Germinal center (tissue), 1 donor: ENCODE measurements at places on chromosomes 2 and 18.

- DNase-seq = no peak
Measured at GRCh38 chr2:99611786-99612185, 122.0 kb upstream of the REV1 start.

DNA sequence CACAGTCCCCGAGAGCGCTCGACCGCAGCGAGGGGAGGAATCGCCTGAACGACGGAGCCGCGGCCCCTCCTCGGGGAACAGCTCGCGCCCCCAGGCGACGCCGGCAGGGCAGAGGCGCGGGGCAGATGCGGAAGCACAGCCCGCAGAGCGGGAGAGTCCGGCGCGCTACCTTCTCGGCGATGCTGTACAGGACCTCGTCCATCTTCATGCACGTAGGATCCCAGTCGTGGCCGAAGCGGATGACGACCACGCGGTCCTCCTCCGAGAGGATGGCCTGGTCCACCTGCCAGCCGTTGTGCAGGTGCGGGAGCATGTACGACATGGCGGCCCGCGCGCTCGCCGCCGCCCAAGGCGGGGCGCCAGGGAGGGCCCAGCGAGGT, 302 bp downstream of the TXNL4A start:
- DNase-seq = peak; percentile 84

- DNase-seq = no peak
Measured at GRCh38 chr2:218644721-218645120, 14.7 kb downstream of the ZNF142 start.

GRCh38 chr2:45754131-45755010, 102.9 kb downstream of the PRKCE start:
- no peak for DNase-seq

DNA sequence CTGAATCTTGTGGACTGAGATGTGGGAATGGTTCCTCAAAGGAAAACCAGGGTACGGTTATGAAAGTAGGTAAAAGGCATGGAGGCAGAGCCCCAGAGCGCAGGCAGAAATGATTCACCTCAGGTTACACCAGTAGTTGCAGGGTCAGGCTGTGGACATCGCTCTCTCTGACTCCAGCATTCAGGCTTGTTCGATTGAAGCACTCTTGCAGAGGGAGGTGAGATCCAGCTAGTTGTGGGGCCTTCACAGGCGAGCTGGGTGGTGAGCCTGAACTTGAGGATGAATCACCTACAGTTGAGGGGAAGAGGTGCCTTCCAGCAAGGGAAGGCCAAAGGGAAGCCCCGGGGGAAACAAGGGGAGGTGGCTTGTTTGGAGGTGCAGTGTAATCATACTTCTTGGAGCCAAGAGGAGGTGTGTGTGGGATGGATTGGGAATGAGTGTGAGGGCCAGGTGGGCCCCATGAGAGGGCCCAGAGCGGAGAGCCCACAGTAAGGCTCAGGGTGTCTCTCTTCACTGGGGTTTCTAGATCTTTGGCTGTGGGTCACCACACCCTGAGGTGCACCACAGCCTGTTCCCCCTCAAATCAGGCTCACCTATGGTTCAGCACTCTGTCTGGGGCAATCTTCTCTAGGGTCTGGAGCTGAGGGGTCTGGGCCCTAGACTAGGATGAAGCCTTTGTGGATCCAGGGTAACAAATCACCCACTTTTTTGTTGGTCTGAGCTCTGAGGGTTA, 48.5 kb upstream of the MCFD2 start:
- DNase-seq = no peak

GRCh38 chr18:24214913-24215312, 76.1 kb downstream of the CABYR start:
- DNase-seq = no peak

- no peak for DNase-seq
Measured at GRCh38 chr2:225600444-225600843, 200.9 kb downstream of the NYAP2 start.

DNA sequence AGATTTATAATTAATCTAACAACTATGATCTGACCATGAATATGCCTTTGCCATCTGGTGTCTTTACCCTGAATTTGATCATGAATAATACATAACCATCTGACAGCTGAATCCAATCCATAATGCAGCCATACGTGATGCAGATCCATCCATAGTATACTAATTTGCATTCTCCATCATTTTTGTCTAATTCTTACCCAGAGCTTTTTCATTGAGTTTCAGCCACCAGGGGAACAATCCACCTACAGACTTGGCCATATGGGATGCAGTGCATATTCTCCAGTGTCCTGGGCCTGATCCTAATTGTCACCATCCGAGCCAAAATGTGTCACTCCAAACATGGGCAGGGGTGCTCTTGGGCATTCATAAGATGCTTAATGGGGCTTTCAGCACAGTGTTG, 227.2 kb upstream of the CRIM1 start:
- no peak for DNase-seq

DNA sequence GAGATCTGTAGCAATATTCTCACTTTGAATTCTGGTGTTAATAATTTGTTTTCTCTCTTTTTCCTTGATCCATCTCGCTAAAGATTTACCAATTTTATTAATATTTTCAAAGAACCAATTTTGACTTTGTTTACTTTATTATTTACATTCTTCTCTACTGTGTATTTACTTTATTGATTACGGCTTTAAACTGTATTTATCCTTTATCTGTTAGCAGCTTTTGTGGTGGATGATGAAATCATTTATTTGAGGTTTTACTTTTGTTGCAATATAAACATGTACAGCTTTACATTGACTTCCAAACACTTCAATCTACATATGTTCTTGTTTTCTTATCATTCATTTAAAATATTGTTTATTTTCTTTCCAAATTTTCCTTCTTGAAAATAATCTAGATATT, 719.9 kb downstream of the ADCYAP1 start:
- no peak for DNase-seq

- no peak for DNase-seq
Measured at GRCh38 chr2:84999553-84999955, 28.6 kb downstream of the KCMF1 start.

GRCh38 chr2:10370390-10370789, 67.7 kb downstream of the HPCAL1 start:
- no peak for DNase-seq

DNA sequence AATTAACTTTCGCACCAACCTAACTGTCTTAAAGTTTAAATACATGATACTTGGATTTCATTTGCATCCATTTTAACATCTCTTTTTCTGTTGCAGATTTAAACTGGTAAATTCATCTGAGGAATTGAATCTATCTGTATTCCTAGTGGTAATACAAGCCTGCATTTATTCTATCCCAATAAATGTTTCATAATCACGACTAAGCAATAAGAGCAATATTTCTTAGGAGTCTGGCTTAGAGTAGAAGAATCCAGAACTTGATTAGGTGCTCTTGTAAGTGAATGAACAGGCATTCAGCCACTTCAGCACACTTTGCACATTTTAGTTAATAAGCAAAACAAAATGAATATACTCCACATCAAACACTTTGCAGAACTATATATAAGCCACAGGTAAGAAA, 27.0 kb downstream of the MSH6 start:
- no peak for DNase-seq

DNA sequence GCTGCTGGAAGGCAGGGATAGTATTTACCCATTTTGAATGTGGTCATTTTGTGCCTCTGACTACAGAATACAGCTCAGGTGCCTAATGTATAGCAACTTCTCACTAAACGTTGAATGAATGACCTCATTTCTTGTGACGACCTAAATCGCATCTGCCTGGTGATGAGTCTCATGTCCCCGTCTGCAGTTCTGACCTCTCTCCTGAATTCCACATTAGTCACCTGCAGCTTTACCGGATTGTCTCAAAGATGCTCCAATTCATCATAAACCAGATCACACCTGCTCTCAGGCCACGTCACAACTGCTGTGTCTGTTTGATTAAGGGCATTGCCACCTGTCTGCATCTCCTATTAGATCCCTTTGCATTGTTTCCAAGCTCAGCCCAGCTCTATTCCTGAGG, 133.6 kb upstream of the MYT1L start:
- DNase-seq = no peak
